ENCODE measurements at places on chromosomes 2 and 18.
A peak's percentile ranks its signal among the peaks of the same experiment; 100 is the strongest.

DNA sequence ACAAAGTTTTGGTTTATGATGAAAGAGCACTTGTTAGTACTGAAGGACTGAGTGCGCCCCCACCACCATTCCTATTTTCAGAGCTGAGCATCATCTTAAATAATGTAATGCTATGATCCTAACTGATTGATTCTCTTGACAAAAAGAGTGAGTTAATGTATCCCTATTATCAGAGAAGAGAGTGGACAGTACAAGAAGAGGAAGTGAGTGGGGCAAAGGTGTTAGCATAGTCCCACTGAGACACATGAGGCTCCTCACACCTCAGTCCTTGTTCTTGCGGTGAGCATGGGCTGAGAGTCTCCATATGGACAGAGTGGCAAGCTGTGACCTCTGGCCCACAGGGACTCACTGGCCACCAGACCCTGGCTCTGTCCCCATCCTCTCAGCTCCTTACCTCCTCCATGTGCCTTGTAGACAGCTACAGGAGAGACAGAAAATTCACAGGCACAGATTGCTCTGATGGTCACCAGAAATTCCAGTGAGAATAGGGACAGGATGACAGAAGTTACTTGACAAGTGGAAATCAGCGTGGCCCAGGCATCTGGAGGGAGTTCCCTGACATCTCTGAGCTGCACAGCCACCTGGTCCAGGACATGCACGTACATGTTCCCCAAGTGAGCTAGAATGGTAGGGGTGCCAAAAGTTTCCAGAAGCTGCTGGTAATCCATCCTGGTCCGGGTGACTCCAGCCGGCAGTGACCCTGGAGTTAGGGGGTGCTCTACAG is 32.6 kb downstream of the NAPG start:
- DNase-seq, result no peak

- DNase-seq, result no peak
These were observed 4.2 kb upstream of the SCN3A start for GRCh38 chr2:165208094-165208493.

- DNase-seq, result no peak
These were observed 62.4 kb downstream of the PLB1 start for GRCh38 chr2:28558158-28558820.

DNA sequence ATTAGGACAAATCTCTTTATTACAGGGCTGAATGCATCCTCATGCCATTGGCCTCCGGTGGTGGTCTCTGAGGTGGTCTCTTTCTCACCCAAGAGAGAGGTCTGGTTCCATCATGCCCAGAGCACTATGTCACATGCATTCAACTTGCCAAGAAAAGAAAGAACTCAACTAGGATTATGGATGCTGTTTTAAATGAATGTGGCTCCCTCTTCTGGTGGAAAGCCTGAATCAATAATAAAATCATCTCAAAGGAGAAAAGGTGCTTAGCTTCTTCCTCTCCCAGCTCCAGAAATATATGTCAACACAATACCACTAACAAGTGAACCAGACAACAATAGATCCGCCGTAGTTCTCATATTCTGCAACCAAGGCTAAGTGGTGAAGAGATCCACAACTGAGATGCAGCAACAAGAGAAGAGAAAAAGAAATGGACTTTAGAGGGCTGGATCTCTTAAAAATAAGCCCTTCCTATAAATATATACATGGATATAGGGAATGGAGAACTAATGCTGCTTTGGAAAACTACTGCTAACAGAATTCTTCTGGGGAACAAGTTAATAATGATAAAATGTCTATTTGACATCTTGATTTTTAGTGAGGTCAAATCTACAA is 396.8 kb downstream of the NCKAP5 start:
- DNase-seq, result peak; percentile 49

- DNase-seq, result peak; percentile 37
These were observed 34.1 kb downstream of the RAB3GAP1 start for GRCh38 chr2:135086222-135086621.

DNA sequence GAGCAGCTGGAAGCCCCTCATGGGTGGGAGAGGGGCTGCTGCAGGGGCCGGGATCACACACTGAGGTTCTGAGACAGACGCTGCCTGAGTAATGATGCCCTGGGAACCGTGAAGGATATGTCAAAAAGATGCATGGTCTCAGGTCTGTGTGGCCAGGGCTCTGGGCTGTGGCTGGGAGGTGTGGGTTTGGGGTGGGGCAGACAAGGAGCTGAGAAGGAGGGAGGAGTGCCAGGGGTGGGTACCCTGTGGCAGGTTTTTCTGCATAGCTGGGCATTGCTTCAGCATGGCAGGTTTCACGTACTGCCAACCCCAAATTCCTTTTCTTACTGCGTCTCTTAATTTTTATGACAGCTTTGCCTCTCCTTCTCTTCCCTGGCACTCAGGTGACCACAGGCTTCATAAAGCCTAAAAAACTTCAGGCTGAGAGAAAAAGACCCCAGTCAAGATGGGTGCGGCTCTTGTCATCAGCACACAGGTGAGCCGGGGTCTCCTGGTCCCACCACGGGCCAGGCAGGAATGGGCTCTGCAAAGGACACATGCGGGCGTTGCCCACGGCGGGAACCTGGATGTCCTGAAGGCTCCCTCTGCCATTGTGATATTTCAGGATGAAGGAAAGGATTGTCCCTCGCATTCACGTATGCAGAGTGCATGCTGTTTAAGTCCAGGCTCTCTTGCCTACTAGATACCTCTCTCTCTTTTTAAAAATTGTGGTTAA is 18.0 kb downstream of the MALL start:
- DNase-seq, result no peak

- no peak for DNase-seq
These were observed 19.8 kb downstream of the PROC start for GRCh38 chr2:127437781-127438726.

DNA sequence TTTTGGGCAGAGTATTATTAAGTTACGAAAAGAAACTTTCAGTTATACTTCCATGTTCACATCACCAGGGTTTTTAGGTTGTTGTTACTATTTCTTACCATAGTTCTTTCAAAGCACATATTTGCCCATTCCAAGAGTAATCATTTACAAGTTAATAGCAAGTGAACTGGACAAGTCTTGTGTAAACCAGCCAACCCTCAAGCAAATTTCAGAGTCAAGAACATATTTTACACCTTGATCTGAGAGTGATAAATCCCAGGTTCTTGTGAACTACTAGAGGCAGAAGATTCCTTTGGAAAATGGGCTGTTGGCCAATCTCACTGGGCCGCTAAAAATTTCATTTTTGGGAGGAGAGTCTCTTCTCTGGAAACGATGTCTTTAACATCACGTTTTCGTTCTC is 2.7 kb upstream of the ASAP2 start:
- no peak for DNase-seq

- peak; percentile 22 for DNase-seq
These were observed 1.4 kb upstream of the SP5 start for GRCh38 chr2:170713543-170714380.

- no peak for DNase-seq
These were observed 56.3 kb downstream of the DIPK1C start for GRCh38 chr18:74400813-74401212.

DNA sequence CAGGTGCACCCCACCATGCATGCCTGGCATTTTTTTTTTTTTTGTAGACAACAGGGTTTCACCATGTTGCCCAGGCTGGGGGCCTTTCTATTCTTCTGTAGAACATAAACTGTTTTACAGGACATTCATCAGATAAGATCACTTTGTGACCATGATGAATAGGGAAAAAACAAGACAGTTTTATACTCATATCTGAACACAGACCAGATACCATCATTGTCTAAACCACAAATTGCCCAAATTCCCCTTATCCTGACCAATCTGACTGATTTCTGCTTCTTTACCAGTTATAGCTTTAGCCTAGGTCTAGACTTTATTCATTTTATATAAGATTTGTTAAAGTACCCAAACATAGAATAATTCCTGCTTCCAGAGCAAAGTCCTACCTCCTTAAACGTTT is 1699.3 kb upstream of the TMEFF2 start:
- DNase-seq, result no peak

DNA sequence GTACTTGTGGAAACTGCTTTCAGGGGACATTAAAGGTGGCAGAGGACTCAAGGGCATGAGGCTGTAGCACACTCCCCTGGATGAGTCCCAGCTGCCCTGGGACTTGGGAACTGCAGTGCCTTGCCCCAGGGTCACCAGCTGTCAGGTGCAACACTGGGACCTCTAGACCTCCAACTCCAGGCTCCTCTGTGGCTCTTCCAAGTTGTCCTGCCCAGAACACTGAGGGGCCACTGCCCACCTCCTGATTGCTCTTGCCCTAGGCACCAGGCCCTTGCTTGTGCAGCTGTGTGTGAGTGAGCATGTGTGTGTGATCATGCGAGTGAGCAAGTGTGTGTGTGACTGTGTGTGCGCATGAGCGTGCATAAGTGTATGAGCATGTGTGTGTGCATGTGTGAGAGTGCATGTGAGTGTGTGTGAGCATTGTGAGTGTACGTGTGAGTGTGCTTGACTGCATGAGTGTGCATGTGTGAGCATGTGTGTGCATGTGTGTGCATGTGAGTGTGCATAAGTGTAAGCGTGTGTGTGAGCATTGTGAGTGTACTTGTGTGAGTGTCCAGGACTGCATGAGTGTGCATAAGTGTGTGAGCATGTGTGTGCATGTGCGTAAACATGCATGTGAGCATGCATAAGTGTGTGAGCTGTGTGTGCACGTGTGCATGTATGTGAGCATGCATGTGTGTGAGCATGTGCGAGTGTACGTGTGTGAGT is 301.5 kb downstream of the NDUFA10 start:
- DNase-seq, result no peak

GRCh38 chr2:12430407-12431133 is 286.2 kb upstream of the TRIB2 start:
- DNase-seq, result peak; percentile 86

- DNase-seq, result no peak
These were observed 28.0 kb downstream of the CROCC2 start for GRCh38 chr2:240933966-240934700.

DNA sequence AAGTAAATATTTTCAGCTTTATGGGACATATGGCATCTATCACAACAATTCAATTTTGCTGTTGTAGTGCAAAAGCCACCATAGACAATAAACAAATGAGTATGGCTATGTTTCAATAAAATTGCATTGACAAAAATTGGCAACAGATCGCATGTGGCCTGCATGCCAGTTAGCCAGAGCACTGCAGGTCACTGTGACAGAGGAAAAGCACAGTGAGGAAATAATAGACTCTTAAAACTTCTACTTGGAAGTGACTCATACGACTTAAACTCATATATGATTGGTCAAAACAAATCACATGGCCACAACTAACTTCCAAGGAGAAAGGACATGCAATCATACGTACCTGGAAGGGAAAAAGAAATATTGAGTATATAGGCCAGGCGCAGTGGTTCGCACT is 44.4 kb downstream of the EXOC6B start:
- peak; percentile 10 for DNase-seq

DNA sequence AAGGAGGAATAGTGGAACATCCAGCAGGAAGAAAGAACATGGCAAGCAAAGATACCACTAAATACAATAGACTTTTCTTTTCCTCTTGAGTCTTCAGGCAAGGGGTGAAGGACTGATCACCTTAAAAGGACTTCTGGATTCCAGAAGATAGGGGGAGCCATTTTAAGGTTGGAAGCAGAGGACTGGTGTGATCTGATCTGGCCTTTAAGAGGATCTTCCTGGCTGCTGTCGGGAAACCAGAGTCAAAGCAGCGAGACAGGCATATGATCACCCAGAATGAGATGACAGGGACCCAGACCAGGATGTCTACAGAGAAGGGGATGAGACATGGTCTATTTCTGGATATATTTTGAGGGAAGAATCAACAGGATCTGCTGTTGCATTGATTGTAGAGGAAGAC is 558.0 kb downstream of the STK39 start:
- no peak for DNase-seq

GRCh38 chr2:149063177-149063576 is 24.7 kb downstream of the LYPD6B start:
- no peak for DNase-seq

- peak; percentile 41 for DNase-seq
These were observed 114.0 kb downstream of the NOL10 start for GRCh38 chr2:10575609-10576280.

- DNase-seq, result no peak
These were observed 30.7 kb downstream of the CNGA3 start for GRCh38 chr2:98376996-98377395.

DNA sequence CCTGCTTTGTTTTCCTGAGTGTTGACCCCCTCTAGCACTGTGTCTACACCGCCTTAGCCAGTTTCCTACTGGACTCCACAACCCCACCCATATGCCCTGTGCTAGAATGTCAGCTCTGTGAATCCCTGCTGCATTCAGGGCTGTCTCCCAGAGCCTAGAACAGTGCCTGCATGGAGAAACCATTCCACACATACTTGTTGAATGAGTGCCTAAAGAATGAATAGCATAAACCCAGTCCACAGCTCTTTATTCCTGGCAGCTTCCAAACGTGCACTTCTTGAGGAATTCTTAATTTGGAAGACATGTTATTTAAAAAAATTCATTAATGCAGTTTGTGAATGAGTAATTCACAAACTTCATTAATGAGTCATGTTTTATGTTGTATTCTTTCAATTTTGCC is 6.5 kb upstream of the NAPG start:
- no peak for DNase-seq

GRCh38 chr2:117085256-117085655 is 729.2 kb upstream of the DDX18 start:
- DNase-seq, result no peak

DNA sequence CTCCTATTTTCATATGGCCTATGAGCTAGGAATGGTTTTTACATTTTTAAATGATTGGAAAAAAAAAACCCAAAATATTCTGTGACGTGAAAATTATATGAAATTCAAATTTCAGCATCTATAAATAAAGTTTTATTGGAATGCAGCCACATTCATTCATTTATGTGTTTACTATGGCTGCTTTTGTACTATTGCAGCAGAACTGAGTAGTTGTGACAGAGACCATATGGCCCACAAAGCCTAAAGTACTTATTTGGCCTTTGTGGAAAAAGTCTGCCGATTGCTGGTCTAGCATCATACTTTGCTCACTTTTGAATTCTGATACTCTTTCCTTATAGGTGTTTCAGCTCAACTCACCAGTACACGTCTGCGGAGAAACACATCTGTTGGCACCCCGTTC is 39.0 kb downstream of the MYO3B start:
- DNase-seq, result no peak

DNA sequence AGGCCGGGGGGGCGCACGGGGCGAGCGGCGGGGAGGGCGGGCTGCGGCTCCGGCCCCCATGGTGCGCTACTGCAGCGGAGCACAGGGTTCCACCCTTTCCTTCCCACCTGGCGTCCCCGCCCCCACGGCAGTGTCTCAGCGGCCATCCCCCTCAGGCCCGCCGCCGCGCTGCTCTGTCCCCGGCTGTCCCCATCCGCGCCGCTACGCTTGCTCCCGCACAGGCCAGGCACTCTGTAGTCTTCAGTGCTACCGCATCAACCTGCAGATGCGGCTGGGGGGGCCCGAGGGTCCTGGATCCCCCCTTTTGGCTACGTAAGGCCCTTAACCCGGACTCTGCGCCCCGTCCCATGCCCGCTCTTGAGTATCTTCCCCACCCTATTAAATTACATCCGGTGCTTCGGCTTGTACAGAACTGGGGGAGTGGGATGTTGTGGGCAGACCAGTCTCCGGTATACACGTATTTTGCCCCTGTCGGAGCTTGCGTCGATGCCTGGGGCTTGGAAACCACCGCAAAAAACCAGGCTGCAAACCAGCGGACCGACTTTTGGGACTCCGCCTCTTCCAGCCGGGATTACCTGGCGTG is 598 bp upstream of the WBP1 start:
- no peak for DNase-seq

Data from suppressor macrophage treated with lipopolysaccharide for 1 hour (primary cell).